ENCODE measurements at places on chromosomes 12 and 14.

DNA sequence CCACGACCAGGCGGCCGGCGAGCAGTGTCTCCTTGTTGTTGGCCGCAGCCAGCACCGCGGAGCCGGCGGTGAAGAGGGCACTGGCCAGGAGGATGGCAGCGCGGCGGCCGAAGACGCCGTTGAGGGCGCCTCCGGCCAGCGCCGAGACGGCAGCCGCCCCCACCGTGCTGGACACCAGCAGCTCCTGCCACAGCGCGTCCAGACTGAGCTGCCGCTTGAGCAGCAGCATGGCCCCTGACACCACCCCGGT, 691 bp downstream of the SLC2A13 start:
- peak; percentile 61 for DNase-seq

GRCh38 chr12:46921048-46921763, 95.4 kb upstream of the SLC38A4 start:
- no peak for DNase-seq

GRCh38 chr12:6375269-6376078, at the start of gene SCNN1A:
Gene SCNN1A (minus strand): TSS chr12:6375563. CDS start chr12:6374783, 780 bp downstream.
- no peak for DNase-seq

GRCh38 chr12:41604830-41605229, 416.7 kb downstream of the PDZRN4 start:
- no peak for DNase-seq

DNA sequence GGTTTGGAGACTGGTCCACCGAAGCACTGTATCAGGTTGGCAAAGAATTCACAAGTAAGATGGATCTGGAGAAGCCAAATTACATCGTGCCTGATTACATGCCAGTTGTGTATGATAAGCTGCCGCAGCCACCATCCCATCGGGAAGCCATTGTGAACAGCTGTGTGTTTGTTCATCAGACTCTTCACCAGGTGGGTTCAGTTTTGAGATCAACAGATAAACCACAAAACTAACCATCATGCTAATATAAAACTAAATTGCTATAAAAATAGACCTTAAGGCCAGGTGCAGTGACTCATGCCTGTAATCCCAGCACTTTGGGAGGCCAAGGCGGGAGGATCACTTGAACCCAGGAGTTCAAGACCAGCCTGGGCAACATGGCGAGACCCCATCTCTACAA, 58.9 kb downstream of the HSP90AA1 start:
- DNase-seq = no peak

DNA sequence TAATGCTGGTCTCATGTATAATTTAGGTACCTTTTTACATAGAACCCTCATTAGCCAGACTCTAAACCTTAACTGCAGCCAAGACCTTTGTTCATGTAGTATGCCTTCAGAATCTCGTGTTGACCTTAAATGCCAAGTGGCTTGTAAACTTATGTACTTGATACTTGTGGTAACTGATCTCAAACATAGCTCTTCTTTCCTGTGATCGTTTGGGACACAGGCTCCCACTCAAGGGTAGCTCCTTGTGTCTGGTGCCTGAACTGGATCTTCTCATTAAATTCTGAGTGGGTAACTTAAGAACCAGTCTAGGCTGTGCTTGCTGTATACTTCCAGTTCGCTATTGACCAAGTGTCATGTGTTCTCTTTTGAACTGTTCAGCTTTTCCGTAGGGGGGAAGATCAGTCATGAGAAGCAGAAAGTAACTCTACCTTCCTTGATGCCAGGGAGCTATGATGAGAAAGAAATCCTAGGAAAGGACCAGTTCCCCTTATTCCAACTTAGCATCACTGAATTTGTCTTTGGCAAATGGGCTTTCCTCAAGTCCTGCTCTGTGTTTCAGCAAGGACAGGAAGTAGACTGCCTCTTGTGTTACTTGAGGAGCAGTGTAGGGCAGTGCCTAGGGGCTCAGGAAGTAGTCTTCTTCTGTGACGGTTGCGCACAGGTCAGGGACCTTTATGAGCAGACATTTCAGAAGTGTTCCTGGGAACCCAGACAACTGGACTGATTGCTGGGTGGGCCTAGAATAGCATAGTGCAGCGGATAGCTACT, 2.5 kb downstream of the LGALS3 start:
- DNase-seq = no peak

GRCh38 chr12:32788405-32788804, 32.7 kb upstream of the YARS2 start:
- DNase-seq = no peak

- peak; percentile 16 for DNase-seq
Observed at GRCh38 chr12:12266389-12266872, 413 bp downstream of the LRP6 start.

GRCh38 chr12:75481013-75481705, 604 bp downstream of the GLIPR1 start:
- DNase-seq = no peak

DNA sequence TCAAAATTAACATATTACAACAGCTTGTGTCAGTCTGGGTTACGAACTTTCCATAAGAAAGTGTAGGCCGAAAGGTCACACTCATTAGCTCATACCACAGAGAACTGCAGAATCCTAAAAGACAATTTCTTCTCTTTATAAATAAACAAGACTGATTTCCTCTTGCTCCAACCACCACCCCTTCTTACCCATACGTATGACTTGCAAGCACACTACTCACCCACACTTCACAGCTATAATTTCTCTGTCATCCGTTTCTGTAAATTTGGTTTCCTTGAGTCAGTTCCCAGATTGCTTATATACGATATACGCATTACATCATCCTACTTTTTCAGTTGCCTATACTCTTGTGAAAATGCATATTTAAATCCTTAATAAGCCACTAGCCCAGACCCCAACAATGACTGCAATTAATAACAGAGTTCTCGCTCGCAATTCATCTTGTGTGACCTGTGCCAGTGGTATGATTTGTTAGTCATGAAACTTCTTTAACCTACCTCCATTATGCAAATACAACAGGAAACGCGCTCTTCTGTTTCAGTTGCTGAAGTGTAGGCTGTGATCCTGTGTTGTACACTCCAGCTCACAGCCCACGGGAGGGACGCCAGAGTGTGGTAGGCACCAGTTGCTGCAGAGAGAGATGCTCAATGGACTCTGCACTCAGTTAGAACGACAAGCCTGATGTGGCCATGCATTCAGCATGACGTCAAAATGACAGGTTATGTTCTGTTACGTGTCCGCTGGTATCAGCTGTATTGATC, 417.6 kb downstream of the PDZRN4 start:
- DNase-seq = no peak

GRCh38 chr14:94022532-94023411, 3.4 kb upstream of the OTUB2 start:
- DNase-seq = peak; percentile 1

DNA sequence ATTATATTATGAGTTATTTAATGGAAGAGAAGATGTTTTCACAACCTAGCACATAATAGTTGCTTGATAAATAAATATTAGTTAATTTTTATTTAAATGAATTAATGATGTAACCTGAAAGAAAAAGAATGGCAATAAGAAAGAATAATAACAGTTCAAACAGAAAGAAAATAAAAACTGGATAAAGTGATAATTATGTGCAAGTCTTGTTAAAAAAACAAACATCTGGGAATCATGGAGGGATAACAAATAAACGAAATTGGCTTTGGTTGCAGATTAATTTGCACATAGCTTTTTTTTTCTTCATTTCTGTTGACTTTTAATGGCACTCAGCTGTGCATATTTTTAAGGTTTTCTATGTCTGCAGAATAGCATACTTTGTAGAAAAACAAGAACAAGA, 23.4 kb upstream of the ABCD2 start:
- no peak for DNase-seq

GRCh38 chr14:61699027-61699426, 3.7 kb downstream of the HIF1A start:
- DNase-seq = no peak

GRCh38 chr14:68808696-68809480, 16.0 kb upstream of the ZFP36L1 start:
- no peak for DNase-seq

DNA sequence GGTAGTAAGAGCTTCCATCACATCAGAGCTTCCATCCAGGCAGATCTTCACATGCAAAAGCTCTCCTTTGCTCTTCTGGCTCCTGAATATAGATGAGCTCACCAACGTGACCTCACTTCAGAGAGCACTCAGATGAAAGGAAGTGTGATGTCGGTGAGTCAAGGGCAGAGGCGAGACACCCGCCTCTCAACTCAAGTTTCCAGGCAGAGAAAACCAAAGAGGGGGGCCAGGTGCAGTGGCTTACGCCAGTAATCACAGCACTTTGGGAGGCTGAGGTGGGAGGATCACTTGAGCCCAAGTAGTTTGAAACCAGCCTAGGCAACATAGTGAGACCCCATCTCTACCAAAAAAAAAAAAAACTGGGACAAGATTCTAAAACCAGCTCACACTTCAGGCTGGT, 126.9 kb downstream of the DUSP6 start:
- DNase-seq = peak; percentile 13

DNA sequence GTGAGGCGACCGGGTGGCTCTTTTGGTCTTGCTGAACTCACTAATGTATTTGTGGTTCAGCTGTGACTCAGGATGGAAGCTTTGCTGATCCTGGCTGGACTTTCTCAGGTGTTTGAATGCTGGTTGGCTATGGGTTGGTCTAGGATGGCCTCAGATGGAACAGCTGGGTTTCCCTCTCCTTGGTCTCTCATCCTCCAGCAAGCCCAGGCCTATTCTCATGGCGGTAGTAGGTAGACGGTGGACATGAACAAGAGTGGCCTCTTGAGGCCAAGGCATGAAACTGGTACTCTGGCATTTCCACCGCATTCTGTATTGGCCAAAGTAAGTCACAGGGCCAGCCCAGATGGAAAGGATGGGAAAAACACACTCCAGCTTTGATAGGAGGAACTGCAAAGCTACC, 11.8 kb upstream of the POLR3B start:
- no peak for DNase-seq

- DNase-seq = no peak
Observed at GRCh38 chr12:49273726-49274395, 9.0 kb downstream of the TUBA1C start.

- DNase-seq = no peak
Observed at GRCh38 chr12:28857369-28857768, 291.7 kb upstream of the FAR2 start.

- DNase-seq = no peak
Observed at GRCh38 chr12:95169368-95169767, 47.9 kb downstream of the FGD6 start.

DNA sequence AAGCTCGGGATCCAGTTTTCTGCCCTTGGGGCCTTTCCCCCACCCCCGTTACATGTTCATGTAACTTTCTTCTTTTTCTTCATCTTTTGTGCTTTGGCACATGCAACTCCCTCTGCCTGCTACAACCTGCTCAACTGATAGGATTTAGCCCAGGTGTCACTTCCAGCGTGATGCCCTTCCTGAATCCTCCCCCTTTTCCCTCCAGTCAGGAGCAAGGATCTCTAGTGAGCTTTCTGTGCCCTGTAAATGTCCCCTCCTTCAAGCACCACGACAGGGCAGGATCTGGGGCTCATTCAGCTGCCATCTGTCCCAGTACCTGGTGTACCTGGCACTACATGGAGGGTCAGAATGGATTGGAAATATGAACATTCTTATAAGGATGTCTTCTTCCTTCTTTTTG, 15.3 kb downstream of the PELI2 start:
- DNase-seq = no peak

GRCh38 chr12:51371295-51371953, 19.8 kb downstream of the GALNT6 start:
- peak; percentile 26 for DNase-seq

GRCh38 chr14:89794096-89794495, 160.4 kb downstream of the EFCAB11 start:
- peak; percentile 68 for DNase-seq

DNA sequence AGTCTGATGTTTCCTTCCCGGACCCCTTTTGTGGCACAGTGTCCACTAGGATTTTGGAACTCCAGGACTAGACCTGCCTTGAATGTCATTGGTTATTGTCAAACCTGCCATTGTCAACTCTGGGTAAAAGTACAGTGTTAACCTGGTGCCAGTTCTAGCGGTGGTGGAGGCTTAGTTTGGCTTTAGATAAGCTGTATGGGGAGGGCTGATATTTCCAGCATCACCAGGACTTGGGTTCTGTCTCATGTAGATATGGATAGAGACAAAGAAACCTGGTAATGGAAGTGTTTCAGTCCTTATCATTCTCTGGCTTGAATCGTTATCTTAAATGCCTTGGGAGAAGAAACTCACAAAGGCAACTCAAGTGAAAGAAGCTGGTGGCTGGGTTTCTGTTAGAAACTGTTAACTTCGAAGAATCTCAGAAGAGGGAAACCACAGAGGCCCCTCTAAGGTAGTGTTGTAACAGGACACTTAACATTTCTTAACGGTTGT, 10.6 kb downstream of the CHST11 start:
- DNase-seq = no peak

GRCh38 chr12:45713078-45713477, 16.4 kb upstream of the ARID2 start:
- no peak for DNase-seq

GRCh38 chr14:51844081-51844881, 16.1 kb upstream of the GNG2 start:
- no peak for DNase-seq

Data from left ventricle myocardium inferior (tissue), 1 donor.